ENCODE measurements at places on chromosomes 11 and 22. TPM values are rescaled to one million over a fixed set of nuclear protein-coding genes. Genes with fewer than 3 reads are reported as not detected.

OLFML1 gene
- 8.6 TPM for total RNA-seq

KRTAP5-4 gene
- not detected for total RNA-seq

TMPRSS4 gene
- total RNA-seq, result not detected

SELENOM gene
- total RNA-seq, result 238 TPM

HEPN1 gene
- total RNA-seq, result not detected

KCNK7 gene
- total RNA-seq, result 0.57 TPM

PRR33 gene
- not detected for total RNA-seq

TEX54 gene
- total RNA-seq, result not detected

SDF2L1 gene
- total RNA-seq, result 11.7 TPM

HTR3A gene
- not detected for total RNA-seq

PATL1 gene
- total RNA-seq, result 12.6 TPM

MS4A7 gene
- 47.3 TPM for total RNA-seq

Data from subcutaneous adipose tissue (tissue), 4 donors.